ENCODE measurements at places on chromosomes 2 and 18.

DNA sequence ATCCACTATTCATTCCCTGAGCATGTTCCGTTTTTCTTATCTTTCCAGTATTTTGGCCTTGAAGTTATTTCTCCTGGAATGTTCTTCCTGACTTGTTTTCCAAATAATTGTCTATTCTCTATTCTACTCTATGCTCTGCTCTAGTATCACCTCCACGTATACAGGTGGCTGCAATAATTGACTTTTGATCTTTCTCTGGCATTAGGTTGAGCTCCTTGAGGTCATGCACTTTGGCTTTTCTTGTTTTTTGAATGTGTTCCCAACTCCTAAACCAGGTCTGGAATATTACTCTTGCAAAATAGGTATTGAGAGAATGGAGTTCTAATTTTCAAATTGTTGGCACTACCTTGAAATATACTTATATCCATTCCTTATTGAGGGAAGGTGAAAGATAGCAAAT is 550.4 kb downstream of the CNTNAP5 start:
- no peak for DNase-seq

DNA sequence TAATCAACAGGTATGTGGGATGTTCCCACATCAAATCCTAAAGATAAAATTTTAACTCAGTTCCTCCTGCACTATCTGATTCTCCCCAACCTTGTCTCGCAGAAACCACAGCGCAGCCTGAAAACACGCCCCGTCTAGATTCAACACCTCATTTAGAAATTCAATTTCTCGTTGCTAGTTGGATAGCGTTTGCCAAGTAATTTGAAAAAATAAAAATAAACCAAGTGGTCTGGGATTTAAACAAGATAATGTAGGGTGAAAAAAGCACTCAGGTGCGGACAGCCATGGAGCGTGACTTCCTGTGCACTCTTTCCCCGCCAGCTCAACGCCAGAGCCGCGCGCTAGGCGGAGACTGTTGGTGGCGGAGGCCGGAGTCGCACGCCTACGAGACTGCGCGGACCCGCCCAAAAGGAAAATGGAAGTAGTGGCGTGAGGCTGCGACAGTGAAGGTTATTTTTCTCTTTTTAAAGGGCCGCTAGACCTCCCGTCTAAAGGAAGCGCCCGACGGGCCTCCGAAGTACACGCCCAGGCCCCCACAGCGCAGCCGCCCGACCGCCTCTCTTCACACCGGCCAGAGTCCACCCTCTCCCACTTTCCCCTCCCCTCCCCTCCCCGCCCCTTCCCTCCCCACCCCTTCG is 615 bp upstream of the CCNT2 start:
- no peak for DNase-seq

DNA sequence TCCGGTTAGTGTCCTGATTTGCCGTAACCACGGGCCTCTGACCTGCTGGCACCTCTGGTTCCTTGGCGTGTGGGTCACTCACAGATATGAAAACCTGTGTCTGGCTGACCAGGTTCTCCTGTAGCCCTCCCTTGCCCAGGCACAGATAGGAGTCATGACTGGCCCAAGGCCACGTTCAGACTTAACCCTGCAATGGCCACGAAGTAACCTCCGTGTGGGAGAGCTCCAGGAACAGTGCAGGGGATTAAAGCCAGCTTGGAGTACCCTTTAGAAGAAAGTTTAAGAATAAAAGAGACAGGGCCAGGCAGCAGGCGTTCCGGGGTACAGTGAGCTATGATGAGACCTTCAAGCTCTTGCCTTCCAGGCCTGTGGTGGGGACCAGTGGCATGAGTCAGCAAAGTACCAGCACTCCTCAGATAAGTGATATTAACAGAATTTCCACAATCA is 25.5 kb downstream of the CENPO start:
- DNase-seq = no peak

- no peak for DNase-seq
Observed at GRCh38 chr2:201701646-201702045, 3.2 kb upstream of the MPP4 start.

- peak; percentile 67 for DNase-seq
Observed at GRCh38 chr2:47653902-47654789, 128.8 kb upstream of the MSH6 start.

DNA sequence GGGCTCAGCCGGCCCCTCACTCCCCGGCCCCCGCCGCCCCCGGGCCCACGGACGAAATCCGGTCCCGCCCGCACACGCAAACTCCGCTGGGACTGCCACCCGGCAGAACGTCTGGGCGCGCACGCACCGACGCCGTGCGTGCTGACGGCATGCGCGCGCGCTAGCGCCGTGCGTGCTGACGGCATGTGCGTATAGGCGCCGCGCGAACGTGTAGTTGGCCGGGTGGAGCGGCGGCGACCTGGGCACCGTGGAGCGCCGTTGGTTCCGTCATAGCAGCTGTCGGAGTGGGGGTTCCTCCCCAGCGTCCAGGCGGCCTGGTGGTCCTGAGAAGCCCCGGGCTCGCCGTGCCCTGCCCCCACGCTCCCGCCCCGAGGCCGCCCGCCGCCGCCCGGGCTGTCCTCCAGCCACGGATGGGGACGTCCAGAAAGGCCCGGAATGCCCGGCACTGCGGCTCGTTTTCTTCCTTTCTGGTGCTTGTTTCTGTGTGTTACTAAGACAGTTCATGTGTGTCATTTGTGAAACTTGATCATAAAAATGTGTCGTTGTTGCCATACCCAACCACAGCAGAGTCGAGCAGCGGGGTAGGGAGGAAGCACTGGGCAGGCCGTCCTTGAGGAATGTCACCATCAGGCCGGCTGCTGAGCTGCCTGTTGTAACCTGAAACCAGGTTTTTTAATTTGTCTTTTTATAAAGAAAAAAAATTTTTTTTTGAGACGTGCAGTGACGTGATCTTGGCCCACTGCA is at the start of gene TXNL4A:
Gene TXNL4A (minus strand): TSS at position 113 of the 744 bp plus-strand sequence. CDS start 171 bp downstream, outside the sequence.
- DNase-seq = peak; percentile 91

GRCh38 chr2:97889156-97889555 is 106.6 kb downstream of the TMEM131 start:
- no peak for DNase-seq

DNA sequence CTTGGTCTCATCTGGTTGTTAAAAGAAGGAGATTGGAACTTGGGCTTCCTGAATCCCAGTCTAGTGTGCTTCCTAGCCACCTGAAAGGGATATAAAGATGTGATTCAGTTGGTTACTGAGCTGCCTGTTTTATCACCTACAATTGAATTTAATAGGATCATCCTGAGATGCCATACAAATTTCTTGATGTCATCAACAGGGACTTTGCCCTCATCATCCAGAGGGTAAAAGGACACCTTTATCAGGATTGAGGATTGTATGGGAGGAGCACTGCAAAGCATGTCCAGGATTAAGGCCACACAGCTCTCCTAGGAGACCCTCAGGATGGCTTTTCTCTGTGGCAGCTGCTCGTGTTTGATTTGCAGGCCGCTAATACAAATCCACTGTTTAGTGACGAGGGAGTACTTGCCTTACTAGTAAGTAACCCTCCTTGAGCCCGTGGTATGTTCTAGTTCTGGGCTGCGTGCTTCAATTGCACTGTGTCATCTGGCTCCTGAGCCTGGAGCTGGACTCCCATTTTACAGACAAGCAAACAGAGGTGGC is 28.6 kb downstream of the SH3RF3 start:
- DNase-seq = no peak

- no peak for DNase-seq
Observed at GRCh38 chr2:147232225-147232669, 612.6 kb upstream of the ACVR2A start.

- no peak for DNase-seq
Observed at GRCh38 chr18:48680339-48681250, 141.8 kb downstream of the CTIF start.

GRCh38 chr2:68809324-68810240 is 61.6 kb downstream of the BMP10 start:
- no peak for DNase-seq

- DNase-seq = no peak
Observed at GRCh38 chr2:37324536-37324785, 172 bp downstream of the PRKD3 start.

DNA sequence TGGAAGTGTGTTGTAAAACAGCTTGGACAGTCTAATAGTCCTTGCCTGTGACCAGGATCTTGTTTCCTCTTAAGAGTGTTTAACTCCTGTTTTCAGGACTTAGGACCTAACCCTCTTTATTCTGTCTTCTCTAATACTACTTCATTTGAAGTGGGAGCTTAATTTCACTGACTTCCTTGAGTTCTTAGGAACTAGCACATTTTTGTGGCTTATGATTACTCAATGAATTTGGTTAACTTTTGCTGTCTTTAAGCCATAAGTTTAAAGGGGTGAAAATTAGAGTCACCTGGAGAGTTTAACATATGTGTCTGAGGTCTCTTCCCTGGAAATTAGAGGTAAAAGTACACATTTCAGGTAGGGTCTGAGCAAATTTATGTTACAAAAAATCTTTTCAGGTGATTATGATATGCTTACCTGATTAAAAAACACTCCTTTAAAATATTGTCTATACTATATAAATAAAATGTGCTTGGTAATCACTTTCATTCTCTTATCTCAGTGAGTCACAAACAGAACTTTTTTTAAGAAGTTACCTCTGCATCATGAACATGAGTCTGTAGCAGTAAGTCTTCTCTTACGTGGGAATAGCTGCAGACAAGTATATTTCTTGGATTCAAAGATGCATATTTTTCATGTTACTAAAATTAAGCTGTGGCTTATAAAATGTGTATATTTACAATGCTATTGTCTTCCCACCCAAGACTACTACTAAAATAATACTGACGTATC is 52.7 kb downstream of the ATP9B start:
- DNase-seq = no peak

- DNase-seq = peak; percentile 70
Observed at GRCh38 chr2:188303363-188304031, 11.8 kb downstream of the GULP1 start.

- DNase-seq = peak; percentile 79
Observed at GRCh38 chr2:172674034-172674967, 61.3 kb upstream of the RAPGEF4 start.

DNA sequence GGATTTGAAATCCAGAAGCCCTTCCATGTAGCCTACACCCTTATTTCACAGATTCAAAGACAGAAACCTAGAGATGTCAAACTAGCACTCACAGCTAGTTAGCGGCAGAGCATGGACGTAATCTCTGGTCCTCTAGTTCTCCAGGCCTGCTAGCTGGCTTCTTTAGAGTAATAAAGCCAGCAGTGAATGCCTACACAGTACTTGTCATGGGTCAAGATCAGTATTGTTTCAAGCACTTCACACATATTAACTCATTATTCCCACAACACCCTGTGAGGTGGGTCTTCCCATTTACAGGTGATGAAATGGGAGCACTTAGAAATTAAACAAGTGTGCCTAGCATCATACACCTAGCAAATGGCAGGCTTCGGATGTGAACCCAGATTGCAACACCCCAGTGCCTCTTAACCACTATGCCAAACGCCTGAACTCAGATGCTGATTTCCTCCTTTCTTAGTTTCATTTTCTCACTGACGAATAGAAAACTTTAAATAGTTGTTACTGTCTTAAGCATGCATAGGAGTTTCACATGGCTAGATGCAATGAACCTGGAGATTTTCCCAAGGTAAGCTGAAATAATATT is 14.5 kb upstream of the ZBTB14 start:
- no peak for DNase-seq

DNA sequence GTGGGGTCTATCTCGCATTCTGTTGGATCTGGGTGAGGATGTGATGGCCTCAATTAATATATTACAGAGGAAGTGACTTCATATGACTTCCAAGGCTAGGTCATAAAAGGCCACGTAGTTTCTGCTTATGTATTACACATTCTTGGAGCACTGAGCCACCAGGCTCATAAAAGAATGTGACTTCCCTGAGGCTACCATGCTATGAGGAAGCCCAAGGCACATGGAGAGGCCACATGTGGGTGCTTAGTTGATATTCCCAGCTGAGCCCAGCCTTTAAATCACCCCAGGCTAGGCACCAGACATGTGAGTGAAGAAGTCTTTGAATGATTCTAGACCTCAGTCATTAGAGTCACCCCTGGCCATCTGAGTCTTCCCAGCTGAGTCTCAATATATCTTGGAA is 13.3 kb upstream of the REEP1 start:
- no peak for DNase-seq

- DNase-seq = no peak
Observed at GRCh38 chr2:109694190-109694589, 80.0 kb downstream of the SOWAHC start.

DNA sequence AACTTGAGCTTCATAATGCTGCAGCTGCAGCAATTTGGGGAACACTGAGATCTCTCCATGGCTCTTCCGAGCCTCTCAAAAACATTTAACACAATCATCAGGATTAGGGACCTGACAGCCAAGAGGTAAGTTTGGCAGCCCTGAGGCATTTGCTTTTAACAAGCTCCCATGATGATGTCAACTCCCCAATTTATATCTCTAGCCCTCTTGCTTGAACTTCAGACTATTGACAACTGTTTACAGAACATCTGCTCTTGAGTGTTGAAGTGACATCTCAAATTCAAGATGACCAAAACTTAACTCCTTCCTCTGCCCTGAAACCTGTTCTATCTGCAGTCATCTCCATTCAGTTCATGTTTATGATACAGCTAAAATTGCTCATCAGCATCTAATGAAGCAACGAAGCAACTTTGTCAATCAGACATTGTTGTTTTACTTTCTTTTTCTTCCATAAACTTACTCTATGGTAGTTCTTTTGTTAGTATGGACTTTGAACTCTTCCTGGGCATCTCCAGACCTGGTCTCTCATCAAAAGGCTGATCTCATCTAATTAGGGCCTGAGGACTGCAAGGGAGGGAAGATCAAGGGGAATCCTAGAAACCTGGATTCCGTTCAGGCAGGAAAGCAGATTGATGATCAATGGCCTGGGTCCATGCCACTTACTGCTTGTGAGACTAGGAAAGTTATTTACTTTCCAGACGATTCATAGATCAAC is 48.1 kb downstream of the SEMA4F start:
- DNase-seq = no peak

- DNase-seq = no peak
Observed at GRCh38 chr18:77187189-77187588, 54.6 kb upstream of the MBP start.

GRCh38 chr2:143594161-143594560 is 464.9 kb downstream of the ARHGAP15 start:
- DNase-seq = no peak

DNA sequence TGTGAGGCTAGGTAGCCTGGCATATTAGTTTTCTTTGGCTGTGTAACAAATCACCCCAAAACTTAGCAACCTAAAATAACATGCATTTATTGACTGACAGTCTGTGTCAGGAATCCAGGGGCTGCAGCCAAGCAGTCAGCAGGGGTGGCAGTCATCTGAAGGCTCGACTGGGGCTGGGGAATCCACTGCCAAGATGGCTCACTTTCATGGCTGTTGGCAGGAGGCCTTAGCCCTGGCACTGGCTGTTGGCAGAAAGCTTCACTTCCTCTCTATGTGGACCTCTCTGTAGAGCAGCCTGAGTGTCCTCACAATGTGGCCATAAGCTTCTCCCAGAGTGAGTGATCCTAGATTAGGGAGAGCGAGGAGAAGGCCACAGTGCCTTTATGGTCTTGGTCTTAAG is 78.0 kb downstream of the LTBP1 start:
- no peak for DNase-seq
